IPS DF 19.7 (cell line): ENCODE measurements at places on chromosomes 1 and 21.

GRCh38 chr21:16912075-16912474 lies 600.8 kb upstream of the CXADR start:
- DNase-seq = no peak

DNA sequence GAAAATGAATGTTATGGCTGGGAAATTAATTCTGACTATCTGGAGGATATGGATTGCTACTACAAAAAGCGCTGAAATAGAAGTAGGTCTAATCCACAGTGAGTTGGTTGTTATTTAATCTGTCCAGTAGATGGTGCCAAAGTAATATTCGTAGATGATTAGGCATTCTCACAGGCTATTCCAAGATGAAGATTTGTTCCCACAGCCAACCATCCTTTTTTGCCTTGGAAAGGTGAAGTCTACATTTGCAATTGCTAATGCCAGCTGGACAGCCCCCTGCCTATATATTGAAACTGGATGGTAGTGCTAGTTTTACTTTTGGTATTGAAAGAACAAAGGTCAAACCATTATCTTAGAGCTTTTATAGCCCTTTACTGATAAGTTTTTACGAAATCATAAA lies 43.8 kb downstream of the RBM11 start:
- no peak for DNase-seq

DNA sequence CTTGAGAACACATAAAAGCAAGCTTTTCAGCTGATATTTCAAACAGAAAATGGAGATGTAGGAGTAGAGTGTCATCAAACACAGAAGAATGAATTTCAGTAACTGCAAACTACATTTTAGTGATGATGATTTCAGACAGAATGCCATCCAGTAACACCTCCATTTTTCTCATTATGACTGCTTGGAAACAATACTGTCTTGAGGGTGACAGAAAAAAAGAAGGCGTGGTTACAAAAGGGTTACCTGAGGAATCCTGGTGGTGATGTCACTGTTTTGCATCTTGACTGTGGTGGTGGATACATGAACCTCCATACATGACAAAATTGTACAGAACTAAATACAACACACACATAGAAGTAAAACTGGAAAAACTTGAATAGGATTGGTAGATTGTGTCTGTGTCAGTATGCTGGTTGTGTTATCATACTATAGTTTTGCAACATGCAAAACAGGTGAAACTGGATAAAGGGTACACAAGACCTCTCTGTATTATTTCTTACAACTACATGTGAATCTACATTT lies 375.9 kb downstream of the PTBP2 start:
- no peak for DNase-seq

DNA sequence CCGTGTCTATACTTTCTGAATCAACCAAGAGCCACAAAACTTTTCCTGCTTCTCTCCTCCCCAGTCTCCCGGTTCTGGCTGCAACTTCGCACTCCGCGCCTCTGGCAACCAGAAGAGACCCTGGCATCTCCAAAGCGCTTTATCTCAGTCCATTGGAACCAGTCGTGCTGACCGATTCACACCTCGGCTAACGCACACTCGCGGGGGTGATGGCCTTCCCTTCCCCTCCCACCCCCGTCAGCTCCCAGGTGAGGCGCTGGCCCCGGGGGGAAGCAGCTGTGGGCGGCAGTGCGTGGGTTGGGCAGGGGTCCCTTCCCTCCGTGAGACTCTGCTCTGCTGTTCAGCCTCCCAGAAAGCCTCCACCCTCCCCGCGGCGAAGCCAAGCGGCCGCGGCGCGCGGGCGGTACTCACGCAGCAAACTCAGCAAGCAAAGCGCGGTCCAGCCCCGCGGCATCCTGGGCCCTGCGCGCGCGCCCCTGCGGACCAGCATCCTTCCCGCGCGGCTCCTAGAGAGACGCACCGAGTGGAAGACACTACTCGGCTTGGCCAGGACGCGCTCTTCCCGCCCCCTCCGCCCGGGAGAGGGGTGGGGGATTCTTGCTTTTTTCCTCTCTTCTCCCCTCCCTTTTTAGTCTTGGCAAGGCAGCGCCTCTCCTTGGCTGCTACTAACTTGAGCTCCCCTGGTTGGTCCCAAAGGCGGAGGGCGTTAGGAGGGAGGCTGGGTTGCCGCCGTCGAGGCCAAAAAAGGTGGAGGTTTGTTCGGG lies at the start of gene CD34:
TSS of gene CD34 (minus strand) at position 535 of the 764 bp plus-strand sequence. CDS start at position 490, 45 bp downstream.
- no peak for DNase-seq

DNA sequence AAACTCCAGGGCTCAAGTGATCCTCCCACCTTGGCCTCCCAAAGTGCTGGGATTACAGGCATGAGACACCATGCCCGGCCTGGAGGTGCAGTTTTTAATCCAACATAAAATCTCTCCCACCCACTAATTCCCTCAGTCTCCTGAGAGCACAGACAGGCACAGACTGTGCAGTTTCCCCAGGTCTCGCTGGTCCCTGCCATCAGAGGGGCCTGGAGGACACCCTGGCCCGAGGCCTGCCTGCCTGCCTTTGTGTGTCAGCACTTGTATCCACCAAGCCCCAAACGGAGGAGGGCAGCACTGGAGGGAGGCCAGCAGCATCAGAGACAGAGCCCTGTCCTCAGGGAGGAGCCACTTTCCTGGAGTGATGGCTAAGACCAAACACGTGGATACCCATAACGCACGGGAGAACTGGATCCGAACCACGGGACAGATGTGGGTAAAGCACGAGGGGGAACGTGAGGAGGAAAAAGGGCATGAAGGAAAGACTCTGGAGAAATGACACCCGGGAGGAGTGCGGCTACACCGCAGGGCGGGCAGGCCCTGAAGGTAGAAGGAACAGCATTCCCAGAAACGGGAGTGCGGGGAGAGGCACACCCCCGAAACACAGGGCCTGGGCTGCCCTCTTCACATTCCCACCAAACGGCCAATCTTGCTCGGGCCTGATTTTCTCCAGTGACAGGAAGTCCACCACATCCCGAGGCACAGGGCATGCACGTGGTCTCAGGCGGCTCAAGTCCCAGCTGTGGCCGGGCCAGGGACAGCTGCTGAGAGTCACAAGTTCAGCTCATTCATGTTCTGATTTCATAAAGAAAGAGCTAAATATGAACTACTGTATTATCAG lies 29.7 kb downstream of the NPHP4 start:
- DNase-seq = no peak

DNA sequence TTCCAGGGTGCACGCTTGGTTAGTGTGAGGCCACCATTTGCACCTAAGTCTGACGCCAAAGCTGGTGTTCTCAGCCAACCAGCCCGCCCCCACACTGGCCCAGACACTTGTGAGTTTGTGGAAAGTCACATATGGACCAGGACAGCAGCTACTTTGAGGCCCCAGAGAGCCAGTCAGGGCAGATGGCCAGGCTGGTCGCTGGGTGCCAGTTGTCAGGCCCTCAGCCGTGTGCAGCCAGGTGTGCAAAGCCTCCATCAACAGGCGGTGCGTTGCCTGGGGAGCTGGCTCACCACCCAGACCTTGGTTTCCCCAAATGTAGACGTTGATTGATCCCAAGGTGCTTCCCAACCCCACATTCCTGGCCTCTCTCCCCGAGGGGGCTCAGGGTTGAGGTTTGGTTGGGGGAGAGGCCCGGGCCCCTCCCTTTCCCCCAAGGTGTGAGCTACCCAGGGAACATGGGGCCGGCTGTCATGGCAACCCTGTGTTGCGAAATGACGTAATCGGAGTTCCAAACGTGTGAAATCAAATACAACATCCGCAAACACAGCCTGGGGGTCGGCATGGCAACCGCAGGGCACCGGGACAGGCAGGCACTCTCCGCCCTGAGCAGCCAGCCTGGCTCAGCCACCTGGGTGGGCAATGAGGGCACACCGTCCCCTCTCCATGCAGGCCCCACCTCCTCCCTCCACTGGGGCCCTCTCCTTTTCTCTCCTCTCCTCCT lies 42.2 kb upstream of the WNT4 start:
- DNase-seq = no peak

DNA sequence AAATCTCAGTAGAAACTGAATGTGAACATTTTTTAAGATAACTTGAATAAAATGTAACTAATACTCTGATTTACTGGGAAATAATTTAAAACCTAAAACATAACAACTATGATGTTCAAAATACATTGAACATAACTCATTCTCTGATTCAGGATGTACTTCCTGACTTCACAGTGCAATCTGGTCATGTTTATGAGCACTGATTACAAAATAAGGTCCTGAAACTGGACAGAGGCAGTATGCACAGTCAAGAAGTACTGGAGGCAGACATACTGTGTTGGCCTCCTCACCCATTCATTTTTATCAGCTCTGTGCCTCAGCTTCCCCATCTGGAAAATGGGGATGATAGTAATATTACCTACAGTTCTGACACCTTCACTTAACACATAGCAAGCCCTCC lies 651.3 kb downstream of the PTPRC start:
- DNase-seq = no peak

DNA sequence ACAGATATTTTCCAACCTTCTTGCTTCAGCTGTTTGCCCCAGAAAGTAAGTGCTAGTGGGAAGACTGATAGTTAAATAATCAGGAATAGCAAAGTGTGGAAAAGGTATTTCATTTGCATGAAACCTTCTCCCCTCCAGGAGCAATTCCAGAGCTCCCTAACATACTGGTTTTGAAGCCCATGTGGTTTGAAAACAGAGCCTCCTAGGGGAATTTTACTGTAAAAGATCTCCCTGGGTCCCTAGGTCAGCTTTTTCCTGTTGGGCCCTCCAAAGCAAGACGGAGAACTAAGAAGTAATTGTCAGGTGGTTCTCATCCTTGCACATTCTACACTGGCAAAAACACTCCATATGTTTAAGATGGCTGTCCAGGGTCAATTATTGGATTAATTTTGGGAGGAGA lies 218.7 kb upstream of the FOXD3 start:
- no peak for DNase-seq

- DNase-seq = no peak
Observed at GRCh38 chr1:226425004-226425378, 17.1 kb upstream of the PARP1 start.

DNA sequence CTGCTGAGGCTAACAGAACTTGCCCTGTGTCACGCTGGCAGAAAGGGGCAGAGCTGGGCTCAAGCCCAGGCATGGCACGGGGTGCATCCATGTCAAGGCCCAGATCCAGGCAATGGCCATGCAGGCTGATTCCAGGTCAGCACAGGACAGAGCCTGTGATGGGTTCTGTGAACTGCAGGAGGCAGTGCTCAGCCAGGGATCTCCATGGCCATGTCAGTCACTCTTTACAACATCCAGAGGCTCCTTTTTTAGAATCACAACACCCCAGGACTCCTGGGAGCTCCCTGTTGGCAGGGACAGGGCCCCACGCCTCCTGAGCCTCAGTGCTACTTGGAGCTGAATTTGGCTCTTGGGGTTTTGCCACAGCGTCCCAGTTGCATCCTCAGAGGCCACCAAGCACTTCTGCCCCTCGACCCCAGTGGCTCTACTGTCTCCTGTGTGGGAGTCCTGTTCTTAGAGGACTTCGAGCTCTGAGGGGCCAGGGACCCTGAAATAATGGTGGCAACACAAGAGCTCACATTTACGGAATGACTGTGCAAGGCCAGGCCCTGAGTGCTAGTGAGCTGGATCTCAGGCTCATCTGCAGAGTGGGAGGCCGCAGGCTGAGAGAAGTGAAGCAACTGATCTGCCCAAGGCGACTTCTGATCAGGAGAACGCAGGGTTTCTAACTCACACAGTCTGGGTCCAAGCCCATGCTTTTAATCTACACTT lies 211.5 kb downstream of the TRABD2B start:
- DNase-seq = no peak

- DNase-seq = no peak
Observed at GRCh38 chr1:64651841-64652240, 93.0 kb upstream of the RAVER2 start.

- peak; percentile 42 for DNase-seq
Observed at GRCh38 chr1:74733604-74734484, 892 bp downstream of the TYW3 start.

DNA sequence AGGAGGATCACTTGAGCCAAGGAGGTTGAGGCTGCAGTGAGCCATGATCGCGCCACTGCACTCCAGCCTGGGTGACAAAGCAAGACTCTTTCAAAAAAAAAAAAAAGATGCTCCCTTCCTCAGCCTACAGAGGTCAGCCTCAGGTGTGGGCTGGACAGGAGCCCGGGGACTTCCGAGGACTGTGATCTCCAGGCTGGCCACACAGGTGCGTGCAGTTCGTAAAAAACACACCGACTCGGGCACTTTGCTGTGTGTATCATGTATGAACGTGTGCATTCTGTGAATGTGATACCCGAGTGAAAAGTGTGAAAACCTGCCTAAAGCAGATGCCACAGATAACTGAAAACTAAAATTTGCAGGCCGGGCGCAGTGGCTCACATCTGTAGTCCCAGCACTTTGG lies 8.4 kb upstream of the CCDC27 start:
- no peak for DNase-seq

GRCh38 chr1:237206065-237206414 lies 164.1 kb downstream of the RYR2 start:
- DNase-seq = no peak

DNA sequence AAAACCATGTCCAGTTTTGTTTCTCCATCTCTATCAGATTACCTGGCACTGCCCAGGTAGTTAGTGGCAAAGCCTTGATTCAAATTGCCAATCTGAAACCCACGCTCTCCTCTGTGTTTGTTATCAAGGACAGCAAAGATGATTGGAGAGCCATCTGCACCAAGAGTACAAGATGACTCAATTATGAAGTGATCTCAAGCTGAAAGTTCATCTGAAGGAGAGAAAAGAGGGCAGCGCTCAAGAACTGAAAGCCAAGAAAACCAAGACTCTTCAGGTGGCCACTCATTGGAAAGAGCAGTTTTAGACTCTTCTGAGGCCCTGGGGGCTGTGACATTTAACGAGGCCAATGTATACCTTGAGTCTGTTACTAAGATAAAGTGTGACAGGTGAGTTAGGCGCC lies 13.8 kb downstream of the RXRG start:
- no peak for DNase-seq

DNA sequence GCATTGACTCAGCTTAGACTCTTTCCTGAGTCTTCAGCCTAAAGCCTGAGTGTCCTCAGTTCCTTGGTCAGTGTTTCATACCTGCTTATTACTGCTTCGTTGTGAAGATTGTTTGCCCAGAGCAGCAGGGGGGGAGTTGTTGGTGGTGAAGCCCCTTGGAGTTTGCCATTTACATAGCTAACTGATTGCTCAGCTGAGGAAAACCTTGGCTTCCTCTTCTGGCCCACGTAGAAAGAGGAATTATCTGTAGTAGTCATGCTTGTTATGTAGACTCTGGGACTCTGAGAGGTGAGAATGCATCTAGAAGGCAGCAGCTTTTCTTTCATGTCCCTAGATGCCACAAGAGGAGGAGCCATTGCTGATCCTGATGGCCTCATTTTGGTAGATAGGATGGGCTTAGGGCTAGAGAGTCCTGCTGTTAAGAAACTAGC lies 125.9 kb downstream of the MAST2 start:
- peak; percentile 59 for DNase-seq

- no peak for DNase-seq
Observed at GRCh38 chr1:171256940-171257606, 8.8 kb downstream of the FMO1 start.

DNA sequence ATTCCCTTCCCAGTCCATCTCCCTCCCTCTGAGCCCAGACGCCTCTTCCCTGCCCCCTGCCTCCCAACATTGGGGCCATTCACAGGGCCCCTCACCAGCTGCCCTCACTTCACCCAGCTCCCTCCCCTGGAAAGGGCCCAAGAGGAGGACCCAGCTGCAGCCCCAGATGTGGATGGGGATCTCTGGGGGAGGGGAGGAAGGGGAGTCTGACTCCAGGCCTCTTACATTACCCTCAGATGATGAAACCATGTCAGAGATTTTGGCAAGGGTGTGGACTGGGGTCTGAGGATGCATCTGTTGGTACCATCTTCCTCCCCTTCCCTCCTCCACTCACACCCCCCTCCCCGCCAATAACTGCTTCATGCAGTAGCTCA lies 1.1 kb upstream of the KIF21B start:
- no peak for DNase-seq

GRCh38 chr1:211483896-211484612 lies 7.9 kb downstream of the RD3 start:
- DNase-seq = no peak
